ENCODE measurements at places on chromosomes 1 and 21.

- DNase-seq, result no peak
Measured at GRCh38 chr1:198068285-198068684, 88.5 kb upstream of the NEK7 start.

GRCh38 chr1:5915587-5916571, 76.3 kb downstream of the NPHP4 start:
- no peak for DNase-seq

GRCh38 chr1:51908499-51908898, 30.0 kb upstream of the NRDC start:
- no peak for DNase-seq

DNA sequence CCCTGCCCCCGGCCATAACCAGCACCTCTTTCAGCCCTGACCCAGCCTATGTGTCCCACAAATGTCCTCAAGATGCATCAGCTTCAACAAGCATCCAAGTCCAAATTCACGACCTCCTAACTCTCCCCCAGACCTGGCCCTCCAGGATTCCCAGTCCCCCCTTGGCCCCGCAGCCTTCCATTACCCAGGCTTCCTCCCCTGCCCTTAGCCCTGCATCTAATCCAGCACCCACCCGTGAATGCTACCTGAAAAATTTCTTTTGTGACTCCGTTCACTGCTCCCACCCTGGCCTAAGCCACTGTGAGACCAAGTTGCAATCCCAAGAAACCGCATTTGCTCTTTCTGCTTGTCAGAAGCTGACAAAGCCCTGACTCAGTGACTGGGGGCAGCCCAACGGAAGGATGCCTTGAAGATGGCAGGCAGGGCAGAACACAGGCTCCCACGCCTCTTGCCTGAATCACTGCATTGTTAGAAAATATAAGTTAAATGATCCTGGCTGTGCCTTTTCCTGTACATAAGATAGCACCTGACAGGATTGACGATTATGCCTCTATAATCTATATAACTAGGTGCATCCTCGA, 939 bp upstream of the MFAP2 start:
- DNase-seq, result no peak

DNA sequence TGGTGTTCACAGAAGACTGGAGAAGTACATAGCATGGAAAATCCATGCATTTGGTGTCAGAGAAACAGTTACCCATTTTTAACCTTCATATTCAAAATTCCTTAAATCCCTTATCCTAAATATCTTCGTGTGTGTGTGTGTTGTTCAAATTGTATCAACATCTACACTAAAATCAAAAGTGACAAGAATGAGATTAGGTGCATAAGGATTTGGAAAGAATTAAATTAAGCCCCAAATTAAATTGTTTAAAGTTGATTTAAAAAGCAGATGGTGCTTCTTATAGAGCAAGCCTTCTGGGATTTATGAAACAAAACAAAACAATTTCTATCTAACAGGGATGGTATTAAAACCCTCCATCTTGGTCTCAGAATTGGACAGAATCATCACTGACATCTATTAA, 4.7 kb downstream of the RSPH1 start:
- DNase-seq, result no peak

DNA sequence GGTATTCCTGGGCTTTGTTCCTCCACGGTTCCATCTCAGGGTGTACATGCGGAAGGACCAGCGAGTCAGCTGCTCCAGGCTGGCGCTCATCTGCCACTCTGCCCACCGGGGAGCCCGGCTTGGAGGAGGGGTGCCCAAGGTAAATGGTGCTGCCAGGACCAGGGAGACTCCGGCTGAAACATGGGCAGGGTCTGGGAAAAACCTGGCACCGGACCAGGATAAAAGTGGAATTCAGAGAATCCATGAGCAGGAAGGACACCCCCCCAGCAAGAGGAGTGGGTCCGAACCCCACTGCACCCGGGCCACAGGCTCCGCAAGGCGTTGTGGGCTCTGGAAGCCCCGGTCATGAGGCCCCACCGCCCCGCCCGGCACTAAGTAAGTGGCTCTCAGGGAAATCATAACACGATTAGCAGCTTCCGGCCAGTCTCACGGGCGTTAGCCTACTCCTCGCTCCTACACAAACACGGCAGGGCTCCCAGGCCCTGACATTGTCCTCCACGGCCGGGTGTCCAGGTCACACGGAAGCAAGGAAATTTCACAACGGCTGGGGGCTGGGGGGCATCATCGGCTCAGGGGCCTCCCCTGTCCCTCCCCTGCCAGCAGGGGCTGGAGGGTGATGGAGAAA, 21.1 kb downstream of the MEGF6 start:
- no peak for DNase-seq

DNA sequence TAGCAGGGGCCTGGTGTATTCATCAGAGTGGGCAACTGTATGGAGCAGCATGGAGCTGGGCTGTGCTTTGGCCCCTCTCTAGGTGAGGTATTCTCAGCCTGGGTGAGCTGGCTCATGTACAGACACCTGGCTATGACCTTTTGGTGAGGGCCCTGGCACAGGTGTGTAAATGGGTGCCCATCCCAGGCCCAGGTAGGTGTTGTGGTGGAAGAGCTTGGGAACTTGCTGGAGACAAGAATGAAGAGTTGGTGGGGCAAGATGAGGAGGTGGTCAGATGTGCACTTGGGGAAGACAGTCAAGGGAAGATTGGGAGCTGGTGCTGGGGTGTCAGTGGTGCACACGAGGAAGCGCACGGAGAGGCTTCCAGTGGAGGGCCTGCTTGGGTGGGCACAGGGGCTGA, 95.5 kb downstream of the TRIM11 start:
- no peak for DNase-seq

DNA sequence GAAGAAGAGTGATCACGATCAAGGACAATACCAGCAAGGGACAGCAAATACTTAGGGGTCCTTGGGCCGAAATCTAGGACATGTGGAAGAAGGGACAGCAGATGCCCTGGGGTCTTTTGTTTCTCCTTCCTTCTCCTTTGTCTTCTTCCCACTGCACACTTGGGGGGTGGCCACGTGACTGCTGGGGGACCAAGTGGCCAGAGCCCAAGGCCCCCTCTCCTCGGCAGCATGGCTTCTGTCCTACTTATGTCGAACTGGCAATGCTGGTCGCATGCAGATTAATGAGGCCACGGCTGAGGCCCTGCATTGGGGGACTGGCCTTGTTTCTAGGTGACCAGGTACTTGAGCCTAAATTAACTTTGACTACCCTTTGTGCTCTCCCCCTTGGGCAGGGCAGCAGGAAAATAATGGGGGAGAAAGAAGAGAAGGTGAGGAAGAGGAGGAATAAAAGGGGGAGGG, 83.0 kb downstream of the GRIK3 start:
- DNase-seq, result no peak

- DNase-seq, result no peak
Measured at GRCh38 chr1:32681509-32681908, 21.1 kb downstream of the SYNC start.

- peak; percentile 86 for DNase-seq
Measured at GRCh38 chr1:117003223-117003875, 1.8 kb downstream of the CD101 start.

GRCh38 chr21:40751221-40751620, 95.7 kb downstream of the DSCAM start:
- DNase-seq, result no peak

DNA sequence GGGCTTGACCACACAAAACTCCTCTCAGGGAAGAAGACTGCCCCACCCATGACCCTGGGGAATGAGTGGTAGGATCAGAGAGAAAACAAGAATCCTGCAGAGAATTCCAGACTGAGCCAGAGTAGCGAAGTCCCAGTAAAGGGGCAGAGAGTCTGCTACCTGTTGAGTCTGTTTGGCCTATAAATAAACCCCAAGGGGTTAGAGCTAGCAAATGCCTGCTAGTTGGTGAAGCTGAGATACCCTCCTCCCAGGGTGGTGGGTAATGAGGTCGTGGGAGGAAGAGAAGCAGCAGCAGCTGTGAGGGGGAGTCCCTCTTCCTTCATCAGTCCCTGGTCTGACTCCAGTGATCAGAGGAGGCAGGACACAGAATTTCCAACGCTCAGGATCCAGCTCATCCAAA, 2.5 kb downstream of the TRAF3IP3 start:
- no peak for DNase-seq

DNA sequence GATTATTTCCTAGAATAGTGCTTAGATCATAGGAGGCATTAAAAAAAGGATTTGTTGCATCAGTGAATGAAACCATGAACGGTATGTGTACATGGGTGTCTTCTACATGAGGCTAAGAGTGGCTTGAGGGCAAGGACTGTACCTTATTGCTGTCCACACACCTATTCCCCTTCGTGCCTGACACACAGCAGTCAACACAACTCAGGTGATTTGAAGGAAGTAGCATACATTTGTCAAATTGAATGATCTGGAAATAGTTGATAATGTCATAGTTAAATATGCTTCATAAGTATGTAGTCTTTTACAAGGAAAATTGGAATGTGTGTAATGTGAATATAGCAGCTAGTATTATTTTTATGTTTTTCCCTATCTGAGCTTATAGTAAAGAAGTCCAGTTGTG, 189.0 kb upstream of the DAB1 start:
- no peak for DNase-seq

GRCh38 chr1:201229771-201230635, 39.4 kb downstream of the IGFN1 start:
- no peak for DNase-seq

DNA sequence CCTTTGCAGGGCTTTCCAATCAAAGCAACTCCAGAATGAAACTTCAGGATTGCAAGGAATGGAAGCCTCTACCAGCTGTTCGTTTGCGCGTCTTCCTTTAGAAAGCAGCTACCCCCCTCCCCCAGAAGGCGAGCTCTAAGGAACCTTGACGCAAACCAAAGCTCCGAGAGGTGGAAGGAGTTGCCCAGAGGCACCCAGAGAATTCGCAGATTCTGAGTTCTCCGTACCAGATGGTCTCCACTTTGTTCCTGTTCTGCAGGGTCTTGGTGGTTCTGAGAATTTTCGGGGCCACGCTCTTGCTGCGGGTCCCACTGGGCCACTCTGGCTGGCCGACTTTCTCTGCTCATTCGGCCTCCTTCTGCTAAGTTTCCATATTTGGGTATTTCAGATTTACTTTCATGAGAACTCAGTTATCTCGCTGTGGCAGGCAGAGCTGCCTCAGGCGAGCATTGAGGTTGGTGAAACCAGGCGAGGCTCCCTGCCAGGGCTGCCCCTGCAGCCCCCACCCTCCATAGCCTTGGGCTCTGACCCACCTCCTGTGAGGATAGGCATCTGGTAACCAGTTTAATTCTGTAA, 801 bp downstream of the TRAF5 start:
- no peak for DNase-seq

GRCh38 chr1:172885411-172885810, 165.3 kb downstream of the TNFSF18 start:
- no peak for DNase-seq

DNA sequence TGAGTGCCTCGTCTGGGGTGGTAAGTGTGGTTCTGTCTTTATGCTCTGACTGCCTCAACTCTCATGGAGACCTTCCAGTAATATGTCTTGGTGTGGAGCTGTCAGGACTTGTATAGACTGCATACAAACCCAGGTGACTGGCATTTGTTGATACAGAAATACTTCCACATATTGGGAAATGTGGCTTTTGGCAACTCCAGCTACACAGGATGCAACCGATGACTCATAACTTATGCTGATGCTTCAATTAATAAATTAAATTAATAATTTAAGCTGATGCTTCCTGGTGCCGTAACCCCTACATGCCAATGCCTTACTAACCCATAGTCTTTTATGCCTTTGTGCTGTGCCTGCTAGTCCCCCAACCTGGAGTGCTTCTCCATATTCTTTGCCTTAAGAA, 72.3 kb upstream of the ARTN start:
- no peak for DNase-seq

GRCh38 chr1:212625781-212626450, 17.4 kb downstream of the ATF3 start:
- DNase-seq, result no peak

DNA sequence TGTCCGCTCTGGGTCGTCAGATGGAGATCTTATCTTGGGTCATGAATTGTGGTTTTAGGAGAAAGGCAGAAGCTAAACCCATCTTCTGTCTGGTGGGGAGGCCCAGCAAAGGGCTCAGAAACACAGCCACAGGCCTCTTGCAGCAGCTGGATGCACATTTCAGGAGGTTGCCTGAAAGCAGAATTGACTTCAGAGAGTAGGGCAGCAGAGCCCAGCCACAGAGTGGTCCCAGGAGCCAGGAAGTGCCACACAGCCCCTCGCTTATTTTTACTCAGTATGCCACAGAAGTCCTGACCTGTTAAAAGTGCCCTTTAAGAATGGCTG, 8.3 kb upstream of the RIPK4 start:
- no peak for DNase-seq

GRCh38 chr1:217955723-217956122, 324.6 kb downstream of the SPATA17 start:
- DNase-seq, result no peak

DNA sequence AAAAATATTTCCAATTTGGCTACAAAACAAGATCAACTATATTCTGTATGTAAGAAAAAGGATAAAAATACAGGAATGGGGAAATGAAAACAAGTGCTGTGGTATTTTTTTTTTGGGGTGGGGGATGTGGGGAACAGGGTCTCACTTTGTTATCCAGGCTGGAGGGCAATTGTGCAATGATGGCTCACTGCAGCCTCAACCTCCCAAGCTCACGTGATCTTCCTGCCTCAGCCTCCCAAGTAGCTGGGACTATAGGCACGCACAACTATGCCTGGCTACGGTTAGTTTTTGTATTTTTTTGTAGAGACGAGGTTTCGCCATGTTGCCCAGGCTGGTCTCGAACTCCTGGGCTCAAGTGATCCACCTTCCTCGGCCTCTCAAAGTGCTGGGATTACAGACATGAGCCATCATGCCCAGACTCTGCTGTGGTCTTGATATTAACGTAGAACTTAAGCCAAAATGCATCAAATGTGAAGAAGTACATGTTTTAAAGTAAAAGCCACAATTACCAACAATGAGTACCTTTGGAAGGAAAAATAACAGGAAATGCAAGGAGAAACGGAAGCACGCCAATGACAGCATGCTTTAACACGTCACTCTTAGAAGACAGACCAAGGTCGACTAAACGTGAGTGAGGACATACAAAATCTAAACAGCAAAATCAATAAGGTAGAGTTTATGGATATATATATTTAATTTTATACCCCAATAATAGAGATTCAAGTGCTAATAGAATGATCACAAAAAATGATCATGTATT, 8.8 kb upstream of the ABCB10 start:
- peak; percentile 65 for DNase-seq

DNA sequence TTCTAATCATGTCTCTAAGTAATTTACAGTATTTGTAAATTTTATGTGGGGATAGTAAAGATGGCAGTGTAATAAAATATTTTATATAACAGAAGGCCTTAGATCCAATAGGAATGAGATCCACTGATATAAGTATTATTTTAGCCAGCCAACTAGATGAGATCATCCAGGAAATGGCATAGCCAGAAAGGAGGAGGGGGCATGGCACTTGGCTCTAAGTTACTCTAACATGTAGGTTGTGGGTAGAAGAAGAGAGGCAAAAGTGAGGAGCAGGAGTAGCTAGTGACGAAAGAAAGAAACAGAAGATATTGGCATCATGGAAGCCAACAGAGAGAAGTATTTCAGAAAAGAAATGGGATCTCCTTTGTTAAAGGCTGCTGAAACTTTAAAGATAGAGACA, 426.1 kb downstream of the PTPRC start:
- no peak for DNase-seq

GRCh38 chr1:162476620-162477019, 21.0 kb upstream of the UHMK1 start:
- no peak for DNase-seq
